ENCODE measurements at places on chromosomes 7 and 10.

- DNase-seq, result no peak
Observed at GRCh38 chr7:42024537-42024936, 212.5 kb downstream of the GLI3 start.

DNA sequence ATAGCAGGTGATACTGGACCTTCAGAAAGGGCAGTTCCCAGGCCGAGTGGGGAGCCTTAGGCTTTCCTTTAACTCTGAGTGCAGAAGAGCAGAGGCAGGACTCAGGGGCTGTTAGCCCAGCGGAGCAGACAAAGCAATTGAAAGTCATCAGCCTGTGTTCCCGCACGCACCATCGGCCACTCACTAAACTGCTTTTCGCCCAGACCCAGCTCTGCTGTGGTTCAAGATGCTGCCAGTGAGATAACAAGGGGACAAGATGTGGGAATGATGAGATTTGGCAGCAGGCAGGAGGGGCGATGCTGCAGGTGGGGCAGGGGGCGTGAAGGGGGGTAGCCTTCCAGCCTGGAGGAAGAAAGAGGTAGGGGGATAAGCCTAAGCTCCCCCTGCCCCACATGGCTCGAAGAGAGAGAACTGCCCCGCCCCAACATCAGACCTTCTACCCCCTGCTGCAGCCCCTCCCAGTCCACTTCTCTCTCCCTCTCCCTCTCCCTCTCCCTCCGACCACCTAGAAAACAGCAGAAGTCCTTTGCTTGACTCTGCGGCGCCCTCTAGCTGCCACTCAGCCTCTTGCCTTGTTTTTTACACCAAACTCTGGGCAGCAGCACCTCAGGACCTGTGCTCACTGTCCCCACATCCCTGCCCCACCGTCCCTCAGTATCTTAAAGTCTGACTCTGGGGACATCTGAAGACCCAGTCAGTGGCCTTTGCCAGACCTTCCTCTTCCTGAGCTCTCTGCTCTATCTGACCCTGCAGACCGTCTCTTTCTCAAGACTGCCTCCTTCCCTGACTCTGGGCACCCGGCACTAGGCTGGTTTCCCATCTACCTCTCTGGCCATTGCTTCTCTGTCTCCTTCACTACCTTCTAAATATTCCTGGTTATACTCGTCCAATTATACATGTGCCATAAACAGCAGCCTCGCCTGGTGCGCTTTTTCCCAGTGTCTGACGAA, 110.5 kb downstream of the C10orf105 start:
- peak; percentile 42 for DNase-seq

- no peak for DNase-seq
Observed at GRCh38 chr7:158268816-158269535, 318.6 kb downstream of the PTPRN2 start.

DNA sequence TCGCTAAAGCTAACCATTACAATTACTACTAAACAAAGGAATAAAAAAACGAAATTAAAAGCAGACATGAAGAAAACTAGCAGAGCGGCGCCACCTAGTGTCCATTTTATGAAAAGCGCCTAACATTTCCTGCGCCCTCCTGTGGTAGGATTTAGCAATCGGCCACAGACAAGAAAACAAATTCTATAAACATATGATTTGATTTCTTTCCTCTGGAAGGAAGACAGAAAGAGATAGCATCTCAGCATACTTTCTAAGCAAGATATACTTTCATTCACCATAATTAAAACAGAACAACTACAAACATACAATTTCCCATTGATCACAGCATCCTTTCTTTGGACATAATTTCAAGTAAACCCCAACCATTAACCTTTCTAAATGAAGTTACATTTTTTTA, 337.7 kb upstream of the NPVF start:
- peak; percentile 50 for DNase-seq

Measured in stimulated activated CD4-positive, alpha-beta T cell treated with anti-CD3 and anti-CD28 coated beads, Interleukin-4, amount 100 ng/mL, for 4 hours (primary cell).